ENCODE measurements at places on chromosomes 7 and 10.

DNA sequence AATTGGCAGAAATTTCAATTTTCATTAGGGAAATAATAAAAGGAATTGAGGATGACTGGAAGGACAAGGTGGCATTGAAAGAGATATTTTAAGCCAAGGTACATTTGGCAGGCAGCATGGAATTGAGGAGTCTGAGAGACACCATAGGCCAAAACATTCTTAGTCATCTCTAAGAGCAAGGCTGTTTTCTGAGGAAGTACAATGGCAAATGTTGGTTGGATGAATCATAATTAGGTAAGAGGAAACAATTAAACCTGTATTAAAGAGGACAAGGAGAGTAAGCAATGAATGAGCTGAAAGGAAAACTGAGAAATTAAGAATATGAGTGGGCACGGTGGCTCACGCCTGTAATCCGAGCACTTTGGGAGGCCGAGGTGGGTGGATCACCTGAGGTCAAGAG lies 86.3 kb downstream of the MRPL32 start:
- DNase-seq = no peak

GRCh38 chr10:65891073-65891981 lies 1034.5 kb upstream of the LRRTM3 start:
- no peak for DNase-seq

GRCh38 chr10:30819341-30820181 lies 190.0 kb upstream of the LYZL2 start:
- no peak for DNase-seq

DNA sequence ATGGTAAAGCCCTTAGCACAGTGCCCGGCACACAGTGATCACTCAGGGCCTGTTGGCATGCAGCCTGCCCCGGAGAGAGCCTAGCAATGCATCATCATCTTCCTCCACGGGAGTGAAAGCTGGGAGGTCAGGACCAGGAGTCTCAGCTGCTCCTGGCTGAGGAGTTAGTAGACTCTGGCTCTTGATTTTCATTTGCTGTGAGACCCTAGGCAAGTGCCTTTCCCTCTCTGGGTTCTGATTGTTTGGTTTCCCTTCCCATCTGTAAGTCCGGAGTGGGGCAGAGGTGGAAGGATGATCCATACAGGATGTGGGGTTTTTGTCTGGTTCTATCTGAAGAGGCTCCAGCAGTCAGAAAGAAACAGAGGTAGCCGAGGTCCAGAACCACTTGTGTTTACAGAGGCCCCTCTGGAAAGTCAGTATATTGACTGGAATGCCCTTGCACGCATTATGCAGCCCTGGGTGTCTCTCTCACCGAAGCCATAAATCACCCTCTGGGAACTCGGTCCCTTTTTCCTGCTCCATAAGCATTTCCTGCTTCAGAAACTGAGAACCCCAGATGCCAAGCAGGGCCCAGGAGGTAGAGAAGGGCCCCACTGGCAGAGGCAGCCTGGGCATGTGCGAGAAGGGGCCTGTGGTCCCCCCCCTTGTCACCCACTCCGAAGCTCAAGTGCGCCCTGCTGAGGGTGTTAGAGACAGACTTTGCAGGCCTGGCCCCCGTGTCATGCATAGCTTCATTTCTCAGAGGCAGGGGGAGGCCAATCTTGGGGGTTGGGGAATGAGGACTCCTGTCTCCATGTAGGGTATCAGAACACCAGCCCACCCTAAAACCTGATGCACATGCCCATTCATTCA lies 8.5 kb downstream of the UNC5B start:
- DNase-seq = no peak

- DNase-seq = no peak
Measured at GRCh38 chr10:81414038-81414437, 461.0 kb upstream of the NRG3 start.

DNA sequence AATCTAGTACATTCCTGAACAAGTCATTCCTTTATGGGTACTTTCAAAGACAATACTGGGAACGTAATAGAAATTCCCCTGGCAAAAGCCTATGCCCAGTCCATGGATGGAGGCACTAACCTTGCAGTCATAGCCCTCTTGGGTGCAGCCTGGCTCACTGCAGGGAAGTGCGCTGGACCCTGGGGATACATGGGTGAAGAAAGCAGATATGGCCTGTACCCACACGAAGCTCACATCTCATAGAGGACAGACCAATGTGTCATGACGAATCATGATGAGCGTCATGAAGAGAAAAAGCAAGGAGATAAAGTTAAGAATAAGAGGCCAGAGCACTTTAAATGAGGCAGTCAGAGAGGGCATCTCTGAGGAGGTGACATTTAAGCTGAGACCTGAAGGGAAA lies 11.8 kb downstream of the PRLHR start:
- DNase-seq = no peak

DNA sequence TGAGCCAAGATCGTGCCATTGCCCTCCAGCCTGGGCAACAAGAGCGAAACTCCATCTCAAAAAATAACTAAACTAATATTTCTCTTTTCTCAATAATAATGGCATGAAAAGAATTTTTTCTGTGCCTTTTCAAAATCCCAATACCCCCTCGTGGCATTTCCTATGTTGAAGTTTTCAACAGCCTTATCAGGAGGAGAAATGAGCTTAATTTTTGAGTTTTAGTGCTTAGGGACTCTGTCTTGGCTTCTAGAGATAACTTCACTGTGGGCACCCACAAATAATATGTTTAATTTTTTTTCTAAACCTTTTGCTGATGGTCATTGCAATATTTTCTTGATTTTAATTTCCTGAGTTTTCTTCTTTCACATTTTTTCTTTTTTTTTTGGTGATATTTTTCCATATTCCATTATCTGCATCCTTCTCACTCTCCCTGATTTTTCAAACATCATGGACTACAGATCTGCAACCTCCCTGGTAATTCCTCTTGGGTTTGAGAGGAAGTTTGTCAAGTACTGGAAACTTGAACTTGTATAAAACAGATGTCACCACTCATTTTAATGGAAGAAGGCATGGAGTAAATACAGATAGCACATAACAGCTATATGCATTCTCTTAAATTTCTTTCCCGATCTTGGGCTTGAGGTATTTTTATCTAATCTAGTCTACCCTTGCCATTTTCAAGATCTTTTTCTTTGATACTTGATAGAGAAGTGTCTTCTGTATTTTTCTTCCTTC lies 84.0 kb downstream of the KAT6B start:
- no peak for DNase-seq

GRCh38 chr7:149765399-149766121 lies 7.8 kb downstream of the ZNF467 start:
- no peak for DNase-seq
